Pons (tissue), 1 donor: ENCODE measurements at places on chromosomes 16 and 17.

DNA sequence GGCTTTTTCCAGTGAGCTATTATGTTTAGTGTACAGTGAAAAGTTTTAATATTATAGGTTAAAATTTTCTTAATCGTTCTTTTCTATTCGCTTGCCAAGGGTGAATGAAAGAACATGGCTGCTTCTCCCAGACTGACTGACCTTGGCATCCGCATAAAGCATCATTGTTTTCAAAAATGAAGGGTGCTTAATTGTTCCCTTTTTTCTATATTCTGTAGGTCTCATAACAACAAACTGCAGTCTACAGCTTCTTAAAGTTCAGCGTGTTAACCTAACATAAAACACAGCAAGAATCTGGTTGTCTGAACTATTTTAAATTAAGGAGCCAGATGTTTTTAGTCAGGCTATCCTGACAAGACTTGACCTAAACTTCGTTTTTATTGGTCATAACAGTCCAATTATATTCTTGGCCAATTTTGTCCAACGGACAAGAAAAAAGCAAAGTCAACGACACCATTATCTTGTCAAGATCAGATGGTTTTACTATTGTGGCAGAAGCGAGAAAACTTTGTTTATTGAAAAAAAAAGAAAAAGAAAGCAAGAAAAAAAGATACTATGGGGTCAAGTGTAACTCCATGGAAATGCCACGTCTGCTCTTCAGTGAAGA, 14.1 kb downstream of the C17orf58 start:
- DNase-seq = peak; percentile 81

- no peak for DNase-seq
Measured at GRCh38 chr17:65509032-65509431, 52.4 kb downstream of the AXIN2 start.

- DNase-seq = no peak
Measured at GRCh38 chr16:84178146-84178765, 8.6 kb downstream of the TAF1C start.

DNA sequence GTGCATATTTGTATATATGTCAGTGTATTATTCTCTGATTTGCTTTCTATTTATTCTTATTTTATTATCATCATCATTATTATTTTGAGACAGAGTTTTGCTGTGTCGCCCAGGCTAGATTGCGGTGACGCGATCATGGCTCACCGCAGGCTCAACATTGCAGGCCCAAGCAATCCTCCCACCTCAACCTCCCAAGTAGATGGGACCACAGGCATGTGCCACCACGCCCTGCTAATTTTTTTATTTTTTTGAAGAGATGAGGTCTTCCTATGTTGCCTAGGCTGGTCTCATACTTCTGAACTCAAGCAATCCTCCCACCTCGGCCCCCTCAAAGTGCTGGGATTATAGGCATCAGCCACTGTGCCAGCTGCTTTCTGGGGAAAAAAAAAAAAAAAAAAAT, 8.4 kb upstream of the ARHGAP17 start:
- no peak for DNase-seq

GRCh38 chr17:40266882-40267281, 20.8 kb upstream of the CDC6 start:
- DNase-seq = no peak
